ENCODE measurements at places on chromosomes 16 and 17. TPM values are rescaled to one million over a fixed set of nuclear protein-coding genes. Genes with fewer than 3 reads are reported as not detected.

Gene NPIPB5
- 147 TPM for total RNA-seq

Gene FAM117A
- total RNA-seq, result 7.8 TPM

Gene GPR179
- 0.21 TPM for total RNA-seq

Gene PFN1
- 168 TPM for total RNA-seq

Gene TMEM88
- 4.5 TPM for total RNA-seq

Gene RAP1GAP2
- 5.7 TPM for total RNA-seq

Gene KRT31
- total RNA-seq, result 6.1 TPM

Gene ABCA10
- total RNA-seq, result 33.5 TPM

Gene TOB1
- 77.3 TPM for total RNA-seq

Gene CDH11
- total RNA-seq, result 60.6 TPM

Gene ADGRG3
- total RNA-seq, result 0.92 TPM

Gene ORAI3
- total RNA-seq, result 15.7 TPM

Gene UMOD
- not detected for total RNA-seq

All from tongue (tissue), 3 donors.